ENCODE measurements at places on chromosomes 13 and 19.

- no peak for DNase-seq
These were observed 4.5 kb downstream of the SF3A2 start for GRCh38 chr19:2240881-2241760.

GRCh38 chr13:86608701-86609100 lies 809.5 kb upstream of the SLITRK6 start:
- DNase-seq: no peak

GRCh38 chr13:29578300-29579085 lies 17.0 kb downstream of the SLC7A1 start:
- DNase-seq: no peak

GRCh38 chr13:42181381-42181953 lies 90.5 kb upstream of the AKAP11 start:
- no peak for DNase-seq

GRCh38 chr19:18379803-18380747 lies 5.9 kb upstream of the GDF15 start:
- DNase-seq: peak; percentile 49

- DNase-seq: no peak
These were observed 8.2 kb upstream of the SIAH3 start for GRCh38 chr13:45859705-45860104.

- DNase-seq: peak; percentile 40
These were observed 605 bp downstream of the CAPNS1 start for GRCh38 chr19:36140304-36141038.

DNA sequence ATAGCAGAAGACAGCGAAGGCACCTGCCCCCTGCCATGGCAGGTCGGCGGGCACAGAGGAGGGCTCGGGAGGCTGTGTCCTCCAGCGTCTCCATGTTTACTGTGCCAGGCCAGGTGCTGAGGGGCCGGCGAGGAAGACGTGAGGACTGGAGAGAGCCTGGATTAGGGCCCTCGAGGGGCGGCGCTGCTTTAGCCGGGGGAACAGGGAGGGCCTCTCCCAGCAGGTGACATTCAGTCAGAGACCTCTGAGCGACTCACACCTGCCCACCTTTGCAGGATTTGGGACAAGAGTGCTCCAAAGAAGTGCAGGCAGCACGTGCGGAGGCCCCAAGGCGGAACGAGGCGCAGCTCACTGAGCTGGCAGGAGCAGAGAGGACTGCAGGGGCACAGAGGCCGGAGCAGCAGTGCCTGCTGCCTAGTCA lies 17.6 kb downstream of the KDM4B start:
- no peak for DNase-seq

DNA sequence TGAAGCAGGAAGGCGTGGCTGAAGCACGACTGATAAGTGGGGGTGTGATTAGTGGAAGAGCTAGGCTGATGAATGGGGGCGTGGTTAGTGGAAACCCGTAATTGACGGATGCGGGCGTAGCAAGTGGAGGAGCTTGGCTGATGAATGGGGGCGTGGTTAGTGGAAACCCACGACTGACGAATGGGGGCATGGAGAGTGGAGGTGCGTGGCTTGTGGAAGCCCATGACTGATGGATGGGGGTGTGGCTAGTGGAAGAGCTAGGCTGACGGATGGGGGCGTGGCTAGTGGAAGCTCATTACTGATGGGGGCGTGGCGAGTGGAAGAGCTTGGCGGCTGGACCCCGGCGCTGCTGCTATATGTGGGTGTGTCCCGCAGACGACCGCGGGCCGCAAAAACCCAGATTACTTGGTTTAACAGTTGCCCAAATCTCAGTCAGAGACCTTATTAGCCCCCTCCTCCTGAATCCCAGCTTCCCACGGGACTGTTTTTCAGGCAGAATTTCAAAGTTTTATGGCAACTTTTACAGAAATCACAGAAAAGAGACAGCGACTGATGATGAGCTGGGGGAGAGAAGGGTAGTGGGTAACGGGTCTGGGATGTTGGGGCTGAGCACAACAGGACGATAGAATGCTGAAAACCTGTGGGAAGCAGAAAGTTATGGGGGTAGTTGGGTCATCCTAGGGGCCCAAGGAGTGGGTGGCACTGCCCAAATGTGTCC lies 9.0 kb upstream of the MEIS3 start:
- DNase-seq: peak; percentile 77

DNA sequence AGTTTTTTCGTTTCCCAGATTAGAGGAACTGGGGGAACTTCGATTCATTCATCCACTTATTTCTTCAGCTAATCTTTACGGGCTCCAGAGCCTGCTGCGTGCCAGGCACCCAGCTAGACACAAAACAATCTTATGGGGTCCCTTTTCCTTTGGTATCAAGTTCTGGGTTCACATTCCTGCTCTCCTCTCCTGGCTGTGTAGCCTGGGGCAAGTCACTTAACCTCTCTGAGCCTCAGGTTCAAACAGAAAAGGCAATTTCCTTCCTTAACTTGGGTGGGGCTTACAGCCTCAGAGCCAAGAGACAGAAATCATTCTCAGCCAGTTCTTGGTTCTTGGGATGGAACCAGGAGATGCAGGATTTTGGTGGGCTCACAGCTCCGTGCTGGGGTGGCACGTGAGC lies 5.9 kb downstream of the SHD start:
- DNase-seq: no peak

DNA sequence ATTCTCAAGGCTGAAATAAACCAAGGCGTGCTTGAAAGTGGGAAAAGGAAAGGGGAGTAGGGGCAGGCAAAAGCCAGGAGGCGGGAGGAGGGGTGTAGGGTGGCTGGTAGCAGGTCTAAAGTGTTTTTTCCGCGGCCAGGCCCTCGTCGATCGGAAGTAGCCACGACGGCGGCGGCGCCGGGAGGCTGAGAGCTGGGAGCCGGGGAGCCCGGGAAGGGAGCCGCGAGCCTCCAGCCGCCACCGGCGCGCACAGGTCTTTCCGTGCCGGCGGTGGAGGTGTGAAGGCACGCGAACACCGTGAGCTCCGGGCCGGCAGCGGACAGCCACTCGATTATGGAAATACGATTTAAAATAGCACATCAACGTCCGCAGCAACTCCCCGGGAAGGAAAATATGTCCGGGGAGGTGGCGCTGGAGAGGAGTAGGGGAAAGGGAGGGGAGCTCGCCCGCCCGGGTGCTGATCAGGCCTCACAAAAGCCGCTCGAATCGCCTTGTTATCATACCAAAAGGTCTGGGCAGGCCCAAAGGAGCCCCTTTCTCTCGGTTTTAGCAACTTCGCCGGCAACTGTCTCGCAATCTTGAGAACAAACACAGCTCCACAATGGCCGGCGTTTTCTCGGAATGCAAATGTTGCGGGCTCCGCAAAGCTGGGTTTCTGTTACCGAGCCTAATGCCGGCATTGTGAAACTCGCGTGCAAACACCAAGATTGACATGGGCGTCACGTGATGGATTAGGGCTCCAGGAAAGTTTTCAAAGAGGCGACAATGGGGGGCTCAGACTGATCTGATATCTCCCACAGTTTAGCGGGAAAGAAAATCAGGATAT lies 2.9 kb upstream of the PCDH8 start:
- DNase-seq: peak; percentile 39

GRCh38 chr13:32423592-32423991 lies 4.3 kb downstream of the N4BP2L1 start:
- no peak for DNase-seq

GRCh38 chr19:35267353-35267817 lies 1.4 kb upstream of the USF2 start:
- DNase-seq: peak; percentile 35

GRCh38 chr13:104411141-104411765 lies 1345.0 kb upstream of the SLC10A2 start:
- DNase-seq: no peak

GRCh38 chr19:5072115-5072514 lies 103.2 kb downstream of the KDM4B start:
- DNase-seq: no peak

- no peak for DNase-seq
These were observed 98.6 kb downstream of the IRS2 start for GRCh38 chr13:109687559-109688448.

Data from RPMI8226 (cell line).